ENCODE measurements at places on chromosomes 6 and 20.

GRCh38 chr6:169019727-169020491 is 233.7 kb downstream of the THBS2 start:
- DNase-seq, result no peak

DNA sequence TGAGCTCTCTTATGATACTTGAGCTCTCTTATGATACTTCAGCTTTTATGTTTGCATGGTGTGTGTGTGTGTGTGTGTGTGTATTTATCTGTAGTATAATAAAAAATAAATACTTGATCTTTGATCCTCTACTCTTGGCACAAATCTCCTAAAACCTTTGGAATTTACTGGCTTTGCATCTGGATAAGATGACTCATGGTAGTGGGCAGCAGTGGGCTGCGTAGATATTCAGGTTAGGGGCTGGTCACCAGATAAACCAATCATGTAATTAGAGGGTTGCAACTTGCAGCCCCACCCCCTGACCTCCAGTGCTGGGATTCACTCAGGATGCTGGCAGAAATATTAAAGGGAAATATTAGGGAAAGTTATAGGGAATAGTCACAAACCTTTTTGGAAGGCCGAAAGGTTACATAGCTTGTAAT is 151.9 kb upstream of the COL21A1 start:
- DNase-seq, result no peak

DNA sequence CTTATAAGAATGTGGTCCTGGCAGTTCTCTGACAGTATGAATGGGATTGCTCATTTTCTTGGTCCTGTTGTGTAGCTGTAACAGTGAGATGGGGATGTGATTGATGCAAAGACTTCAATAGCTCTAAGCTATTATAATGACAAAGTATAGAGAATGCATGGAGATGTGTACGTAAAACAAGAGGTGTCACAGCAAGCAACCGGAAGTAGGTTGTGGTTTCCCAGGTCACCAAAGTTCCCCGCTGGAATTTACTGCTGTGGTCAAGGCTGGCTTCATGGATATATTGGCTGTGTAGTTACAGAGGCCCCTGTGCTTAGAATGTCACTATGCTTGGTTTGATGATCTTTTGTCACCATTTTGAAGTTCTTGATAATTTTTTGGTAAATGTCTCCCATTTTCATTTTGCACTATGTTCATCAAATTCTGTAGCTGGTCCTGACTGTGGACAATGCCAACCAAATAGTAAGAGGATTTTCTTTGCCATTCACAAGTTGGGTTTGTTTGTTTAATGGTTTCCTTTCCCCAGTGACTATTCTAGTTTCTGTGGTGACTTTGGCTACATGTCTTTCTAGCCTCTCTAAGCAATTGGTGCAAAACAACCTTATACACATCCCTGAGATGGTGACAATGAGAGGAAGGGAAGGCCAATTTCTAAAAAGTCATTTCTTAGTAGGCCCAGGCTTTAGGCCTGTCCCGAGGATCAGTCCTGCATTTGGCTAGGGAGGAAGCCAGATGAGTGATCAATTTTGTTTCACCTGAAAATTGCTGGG is 10.5 kb downstream of the DNAH8 start:
- no peak for DNase-seq

GRCh38 chr20:62030834-62031434 is 34.7 kb downstream of the TAF4 start:
- DNase-seq, result no peak

- DNase-seq, result no peak
Observed at GRCh38 chr20:3436864-3437574, 29.6 kb upstream of the DNAAF9 start.

DNA sequence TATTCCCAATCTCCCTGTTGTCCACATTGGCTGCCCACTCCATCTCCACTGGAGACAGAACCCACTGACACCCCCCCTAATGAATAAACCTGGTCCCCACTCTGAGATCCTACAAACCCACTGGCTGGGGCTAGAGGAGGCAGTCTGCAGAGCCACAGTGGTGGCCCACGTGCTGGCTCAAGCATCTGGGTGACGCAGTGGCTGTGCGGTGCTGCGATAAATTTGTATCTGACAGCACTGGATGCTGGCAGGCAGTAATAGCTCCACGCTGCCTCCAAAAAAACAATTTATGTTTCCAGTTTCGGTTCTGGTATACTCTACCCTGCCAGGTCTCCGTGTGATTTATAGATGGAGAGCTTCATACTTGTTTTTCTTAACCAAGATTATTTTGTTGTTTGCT is 87.1 kb upstream of the SYNDIG1 start:
- DNase-seq, result no peak

DNA sequence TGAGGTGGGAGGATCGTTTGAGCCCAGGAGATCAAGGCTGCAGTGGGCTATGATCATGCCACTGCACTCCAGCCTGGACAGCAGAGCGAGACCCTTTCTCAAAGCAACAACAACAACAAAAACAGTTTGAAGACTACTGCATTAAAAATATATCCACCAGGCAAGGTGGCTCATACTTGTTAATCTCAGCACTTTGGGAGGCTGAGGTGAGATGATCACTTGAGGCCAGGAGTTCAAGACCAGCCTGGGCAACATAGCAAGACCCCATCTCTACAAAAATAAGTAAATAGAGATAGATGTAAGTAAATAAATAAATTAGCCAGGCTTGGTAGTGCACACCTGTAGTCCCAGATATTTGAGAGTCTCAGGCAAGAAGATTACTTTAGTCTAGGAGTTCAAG is 12.5 kb downstream of the ZNF76 start:
- DNase-seq, result no peak

- DNase-seq, result no peak
Observed at GRCh38 chr20:23293689-23294088, 56.9 kb upstream of the NXT1 start.

DNA sequence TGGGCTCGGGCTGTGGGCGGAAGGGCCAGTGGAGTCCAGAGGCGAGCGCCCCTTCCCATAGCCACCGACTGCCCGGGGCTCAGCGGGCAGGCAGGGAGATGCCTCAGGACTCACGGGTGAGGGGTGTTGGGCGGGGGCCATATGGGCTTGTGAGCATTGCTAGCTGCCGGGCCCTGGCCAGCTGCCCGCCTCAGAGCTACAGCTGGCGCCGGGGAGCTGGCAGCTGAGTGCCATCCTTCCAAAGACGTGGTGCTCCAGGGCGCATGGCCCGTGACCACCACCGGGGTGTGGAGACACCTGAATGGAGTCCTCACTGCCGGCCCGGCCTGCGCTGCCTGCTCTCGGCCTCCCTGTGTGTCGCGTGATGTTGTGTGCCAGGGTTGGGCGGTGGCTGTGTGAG is 10.6 kb upstream of the RBBP8NL start:
- DNase-seq, result no peak

DNA sequence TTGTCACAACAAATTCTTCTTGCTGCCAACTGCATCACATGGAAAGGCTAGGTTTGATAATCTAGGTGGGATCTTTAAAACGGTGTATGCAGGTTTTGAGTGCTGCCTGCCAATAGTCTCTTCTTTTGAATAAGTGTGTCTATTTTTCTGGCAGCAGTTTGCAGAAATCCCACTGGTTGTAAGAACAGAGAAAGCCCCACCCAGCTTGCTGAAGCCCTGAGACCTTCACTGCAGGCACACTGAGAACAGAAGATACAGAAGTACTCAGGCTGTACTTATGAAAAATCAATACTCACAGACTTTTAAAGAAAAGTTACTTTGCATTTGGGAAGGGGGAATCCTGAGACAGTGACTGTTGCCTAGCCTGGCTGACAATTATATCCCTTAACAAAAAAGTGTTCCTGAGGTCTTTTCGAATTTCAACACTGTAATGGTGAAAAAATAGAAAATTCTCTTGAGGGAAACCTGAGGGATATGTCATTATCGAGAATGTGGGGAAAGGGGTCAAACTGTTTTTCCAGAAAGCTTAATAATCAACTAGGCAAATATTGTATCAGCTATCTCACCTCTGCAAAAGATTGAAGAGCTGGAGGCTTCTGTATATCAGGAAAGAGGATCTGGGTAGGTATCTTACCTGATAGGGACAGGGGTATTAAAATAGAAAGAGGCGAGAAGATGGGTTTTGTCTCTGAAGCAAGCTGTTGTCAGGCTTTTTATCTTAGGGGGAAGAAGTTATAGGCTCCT is 199.9 kb downstream of the LRFN2 start:
- DNase-seq, result no peak

DNA sequence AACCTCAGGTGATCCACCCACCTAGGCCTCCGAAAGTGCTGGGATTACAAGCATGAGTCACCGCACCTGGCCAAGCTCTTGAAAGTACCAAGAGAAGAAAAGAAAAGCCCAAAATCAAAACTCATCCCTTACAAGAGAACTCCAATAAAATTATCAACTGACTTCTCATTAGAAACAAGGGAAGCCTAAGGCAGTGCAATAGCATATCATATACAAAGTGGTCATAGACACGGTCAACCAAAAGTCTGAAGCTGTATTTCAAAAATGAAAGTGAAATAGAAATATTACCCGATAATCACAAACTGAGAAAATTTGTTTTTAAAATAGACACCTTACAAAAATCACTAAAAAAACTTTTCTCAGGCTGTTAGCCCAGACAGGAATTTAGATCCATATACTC is 1321.1 kb upstream of the GJE1 start:
- DNase-seq, result no peak
